Tibial nerve (tissue), 4 donors: ENCODE measurements at places on chromosomes 16 and 17. TPM values are rescaled to one million over a fixed set of nuclear protein-coding genes. Genes with fewer than 3 reads are reported as not detected.

GRCh38 chr16:71407731-71408130 is 34.1 kb downstream of the TLE7 start:
- no peaks in the 10 kb centered on the region for H3K36me3 ChIP-seq
- peaks cover 7% of the 10 kb centered on the region for H3K27me3 ChIP-seq
- H3K27ac ChIP-seq = no peak overlapping the region
- H3K4me3 ChIP-seq = no peak overlapping the region
- DNase-seq = no peak

- no peaks in the 10 kb centered on the region for H3K27me3 ChIP-seq
- no peak for DNase-seq
Observed at GRCh38 chr17:79131701-79132100, 57.1 kb downstream of the ENGASE start.

The NKD1 gene
- total RNA-seq = 20.1 TPM

GRCh38 chr17:40538936-40539705 is 26.2 kb downstream of the CCR7 start:
- peak overlapping the region; percentile 64 for H3K27ac ChIP-seq
- peaks cover 74% of the 10 kb centered on the region for H3K4me1 ChIP-seq
- H3K27me3 ChIP-seq = no peaks in the 10 kb centered on the region
- H3K4me3 ChIP-seq = no peak overlapping the region

- H3K4me1 ChIP-seq = peaks cover 67% of the 10 kb centered on the region
- no peaks in the 10 kb centered on the region for H3K27me3 ChIP-seq
- H3K4me3 ChIP-seq = no peak overlapping the region
- no peaks in the 10 kb centered on the region for H3K36me3 ChIP-seq
Observed at GRCh38 chr17:29155227-29155965, 24.8 kb downstream of the MYO18A start.

- H3K27ac ChIP-seq = no peak overlapping the region
- H3K4me3 ChIP-seq = no peak overlapping the region
- no peaks in the 10 kb centered on the region for H3K36me3 ChIP-seq
- no peaks in the 10 kb centered on the region for H3K4me1 ChIP-seq
- peaks cover 26% of the 10 kb centered on the region for H3K27me3 ChIP-seq
Observed at GRCh38 chr17:74011966-74012365, 191.5 kb upstream of the RPL38 start.

DNA sequence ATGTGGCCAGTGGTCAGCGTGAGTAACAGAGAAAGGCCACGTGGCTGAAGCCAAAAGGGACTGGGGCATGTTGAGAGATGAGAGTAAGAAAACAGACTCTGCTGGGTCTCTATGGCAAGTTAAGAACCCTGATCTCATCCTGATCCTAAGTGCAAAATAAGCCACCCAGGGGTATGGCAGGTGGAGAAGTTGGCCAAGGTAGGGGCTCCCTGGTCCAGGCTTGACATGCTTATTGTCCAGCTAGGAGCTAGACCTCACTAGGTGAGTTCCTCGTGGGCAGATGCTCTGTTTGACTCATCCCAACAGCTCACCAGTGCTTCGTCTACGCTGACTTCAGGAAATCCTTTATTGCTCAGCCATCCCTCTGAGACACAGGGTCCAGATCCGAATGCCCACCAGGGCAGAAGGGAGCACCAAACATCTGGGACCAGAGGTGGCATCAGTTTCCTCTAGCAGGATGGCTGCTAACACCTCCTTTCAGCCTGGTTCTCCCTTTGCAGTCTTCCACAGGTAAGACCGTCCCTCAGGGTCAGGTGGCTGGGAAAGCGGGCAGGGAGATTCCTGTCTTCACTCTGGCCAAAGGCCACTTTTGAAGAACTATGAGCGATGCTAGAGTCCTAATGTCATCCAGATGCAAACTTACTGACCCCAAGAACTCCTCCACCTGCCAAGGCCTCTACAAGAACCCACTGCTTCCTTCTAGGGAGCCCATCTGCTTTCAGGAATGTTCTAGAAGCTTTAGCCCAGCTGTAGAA is 99.5 kb downstream of the CDYL2 start:
- no peaks in the 10 kb centered on the region for H3K36me3 ChIP-seq
- no peaks in the 10 kb centered on the region for H3K27me3 ChIP-seq
- no peaks in the 10 kb centered on the region for H3K4me1 ChIP-seq
- no peak for DNase-seq
- no peak overlapping the region for H3K4me3 ChIP-seq

DNA sequence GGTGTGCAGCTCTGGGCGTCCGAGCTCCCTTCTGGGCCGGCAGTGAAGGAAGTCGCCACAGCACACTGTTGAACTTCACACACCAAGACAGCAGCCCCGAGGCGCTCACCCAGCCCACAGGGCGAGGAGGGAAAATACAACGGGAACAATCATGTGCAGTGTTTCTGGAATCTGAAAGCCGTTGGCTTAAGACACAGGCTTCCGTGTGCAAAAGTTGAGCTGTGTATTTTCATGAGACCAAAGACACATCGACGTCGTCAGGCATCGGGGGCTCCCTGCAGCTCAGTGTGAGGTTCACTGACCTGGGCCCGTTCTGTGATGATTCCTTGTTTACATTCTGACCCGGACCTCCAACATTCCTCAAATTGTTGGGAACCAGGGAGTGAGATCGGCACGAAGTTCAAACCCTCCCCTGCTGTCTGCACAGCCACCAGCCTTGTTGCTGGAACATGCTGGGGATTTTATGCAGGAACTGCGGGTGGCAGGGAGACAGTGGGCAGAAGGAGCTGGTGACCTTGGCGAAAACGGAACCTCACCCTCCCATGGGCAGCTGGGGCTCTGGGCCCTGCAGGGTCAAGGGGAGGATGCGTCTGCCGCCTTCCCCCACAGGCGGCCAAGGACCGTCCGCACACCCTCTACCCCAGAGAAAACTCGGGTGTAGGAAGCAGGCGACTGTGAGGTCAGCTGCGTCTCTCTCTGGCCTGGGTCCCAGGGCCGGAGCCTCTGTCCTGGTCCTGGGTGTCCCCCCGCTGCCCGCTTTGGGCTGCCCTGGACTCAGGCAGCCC is 72.2 kb downstream of the METRNL start:
- no peak for DNase-seq
- no peak overlapping the region for H3K4me3 ChIP-seq
- H3K36me3 ChIP-seq = no peaks in the 10 kb centered on the region
- peak overlapping the region; percentile 38 for H3K27ac ChIP-seq

GRCh38 chr17:50036455-50037261 is 19.3 kb upstream of the ITGA3 start:
- peak overlapping the region; percentile 69 for H3K27ac ChIP-seq
- no peak overlapping the region for H3K4me3 ChIP-seq
- no peaks in the 10 kb centered on the region for H3K27me3 ChIP-seq
- peak; percentile 4 for DNase-seq

DNA sequence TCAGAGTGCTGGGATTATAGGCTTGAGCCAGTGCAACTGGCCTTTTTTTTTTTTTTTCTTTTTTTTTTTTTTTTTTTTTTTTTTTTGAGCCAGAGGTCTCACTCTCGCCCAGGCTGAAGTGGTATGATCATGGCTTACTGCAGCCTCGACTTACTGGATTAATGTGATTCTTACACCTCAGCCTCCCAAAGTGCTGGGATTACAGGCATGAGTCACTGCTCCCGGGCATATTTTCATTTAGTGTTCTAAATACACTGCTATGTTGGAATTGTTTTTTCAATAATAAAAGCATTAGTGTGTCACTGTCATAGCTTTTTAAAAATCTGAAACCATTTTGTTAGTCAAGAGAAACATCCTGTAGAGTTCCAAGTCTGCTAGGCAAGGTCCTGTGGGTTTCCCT is 40.3 kb downstream of the NDE1 start:
- DNase-seq = no peak
- H3K4me3 ChIP-seq = no peak overlapping the region
- peaks cover 93% of the 10 kb centered on the region for H3K36me3 ChIP-seq
- H3K4me1 ChIP-seq = no peaks in the 10 kb centered on the region
- H3K27ac ChIP-seq = no peak overlapping the region

DNA sequence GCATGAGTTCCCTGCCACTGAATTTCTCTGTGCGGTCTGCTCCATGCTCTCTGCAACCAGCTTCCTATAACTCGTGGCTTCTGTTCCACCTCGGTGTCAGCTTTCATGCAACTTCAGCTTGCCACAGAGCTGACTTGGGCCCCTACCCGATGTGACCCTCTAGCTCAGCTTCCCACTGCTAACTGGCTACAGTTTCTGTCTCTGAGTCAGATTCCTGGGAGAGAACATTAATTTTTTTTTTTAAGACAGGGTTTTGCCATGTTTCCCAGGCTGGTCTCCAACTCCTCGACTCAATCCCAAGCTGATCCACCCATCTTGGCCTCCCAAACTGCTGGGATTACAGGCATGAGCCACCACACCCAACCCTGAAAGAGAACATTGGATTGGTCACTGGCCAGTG is 35.5 kb upstream of the PSMD7 start:
- no peaks in the 10 kb centered on the region for H3K27me3 ChIP-seq
- no peak for DNase-seq
- no peaks in the 10 kb centered on the region for H3K4me1 ChIP-seq
- H3K27ac ChIP-seq = no peak overlapping the region

DNA sequence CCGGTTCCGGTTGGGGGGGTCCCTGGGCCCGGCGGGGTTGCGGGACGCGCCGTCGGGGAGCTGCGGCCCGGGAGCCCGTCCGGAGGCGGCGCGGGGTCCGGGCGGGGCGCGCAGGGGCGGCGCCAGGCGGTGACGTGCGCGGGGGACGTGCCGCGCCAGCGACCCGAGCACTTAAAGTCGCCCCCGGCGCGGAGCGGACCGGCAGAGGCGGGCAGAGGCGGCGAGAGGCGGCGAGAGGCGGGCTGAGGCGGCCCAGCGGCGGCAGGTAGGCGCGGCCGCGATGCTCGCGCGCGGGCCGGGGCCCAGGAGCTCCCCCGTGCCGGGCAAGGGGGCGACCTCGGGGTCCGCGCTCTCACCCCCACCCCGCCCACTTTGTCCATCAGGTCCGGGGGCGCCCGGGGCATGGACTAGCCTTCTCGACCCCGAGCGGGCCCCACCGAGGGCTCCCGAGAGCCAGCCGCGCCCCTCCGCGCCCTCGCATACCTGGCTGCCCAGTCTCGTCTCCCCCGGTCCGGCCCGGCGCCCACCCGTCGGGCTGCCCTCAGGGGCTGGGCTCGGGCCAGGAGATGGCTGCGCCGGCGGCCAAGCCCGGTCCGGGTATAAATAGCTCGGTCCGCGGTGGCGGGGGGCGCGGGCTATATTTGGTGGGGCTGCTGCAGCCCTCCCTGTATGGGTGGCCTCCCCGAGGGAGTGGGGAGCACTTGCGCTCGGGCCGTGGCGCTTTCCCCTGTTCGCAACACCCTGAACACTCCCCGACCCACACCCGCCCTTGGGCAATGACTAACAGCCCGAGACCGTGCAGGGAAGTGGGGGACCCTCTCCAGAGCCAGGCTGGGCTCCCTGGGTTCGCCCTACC is at the start of gene SLC16A3:
SLC16A3 (plus strand) TSS at position 201 of the 856 bp plus-strand sequence. CDS start 6,967 bp downstream, outside the sequence.
- peak within 1 kb of the TSS; percentile 95 for H3K27ac ChIP-seq
- H3K36me3 ChIP-seq = no peaks in the 10 kb centered on the region
- DNase-seq = no peak
- peaks cover 52% of the 10 kb centered on the region for H3K4me1 ChIP-seq
- peaks cover 14% of the 10 kb centered on the region for H3K27me3 ChIP-seq

DNA sequence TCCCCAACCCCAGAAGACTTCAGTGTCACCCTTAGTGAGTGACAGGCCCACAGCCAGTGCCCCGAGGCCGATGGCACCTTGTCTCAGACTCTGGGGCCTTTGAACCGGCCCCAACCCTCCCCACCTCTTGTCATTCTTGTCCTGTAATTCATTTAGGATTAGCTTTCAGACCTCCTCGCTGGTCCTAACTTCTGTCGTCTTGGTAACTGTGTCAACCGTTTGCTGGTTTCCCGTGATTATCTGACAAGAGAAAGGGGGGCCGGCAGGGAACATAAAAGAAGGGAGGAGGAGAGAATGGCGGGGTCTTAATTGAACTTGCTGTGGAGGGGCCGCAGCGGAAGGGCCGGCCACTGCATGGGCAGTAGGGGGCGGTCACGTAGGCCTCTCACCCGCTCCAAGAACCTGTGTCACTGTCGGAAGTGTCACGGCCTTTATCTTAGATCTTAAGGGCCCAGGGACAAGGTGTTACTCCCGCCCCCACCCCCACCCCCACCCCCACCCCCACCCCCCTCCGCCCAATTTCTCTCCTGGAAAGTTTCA is 46.5 kb upstream of the GSE1 start:
- peaks cover 12% of the 10 kb centered on the region for H3K4me1 ChIP-seq
- H3K4me3 ChIP-seq = no peak overlapping the region
- no peak overlapping the region for H3K27ac ChIP-seq
- H3K27me3 ChIP-seq = no peaks in the 10 kb centered on the region

- DNase-seq = peak; percentile 21
- H3K36me3 ChIP-seq = peaks cover 38% of the 10 kb centered on the region
- H3K4me3 ChIP-seq = peak within 1 kb of the TSS; percentile 33
- H3K4me1 ChIP-seq = peaks cover 4% of the 10 kb centered on the region
- peak within 1 kb of the TSS; percentile 67 for H3K27ac ChIP-seq
Observed at GRCh38 chr17:5234645-5235576, at the start of gene SCIMP. SCIMP (minus strand) TSS chr17:5234860; CDS start chr17:5234755, 105 bp downstream.

GRCh38 chr16:10390867-10391266 is 5.0 kb downstream of the ATF7IP2 start:
- no peak for DNase-seq
- no peaks in the 10 kb centered on the region for H3K4me1 ChIP-seq
- no peak overlapping the region for H3K4me3 ChIP-seq
- H3K36me3 ChIP-seq = no peaks in the 10 kb centered on the region
- no peaks in the 10 kb centered on the region for H3K27me3 ChIP-seq

The SDR42E2 gene
- total RNA-seq = not detected

- no peaks in the 10 kb centered on the region for H3K36me3 ChIP-seq
- H3K27ac ChIP-seq = no peak overlapping the region
- H3K4me1 ChIP-seq = peaks cover 6% of the 10 kb centered on the region
- H3K4me3 ChIP-seq = no peak overlapping the region
- DNase-seq = no peak
Observed at GRCh38 chr17:43984521-43984920, 19.9 kb upstream of the NAGS start.

- no peaks in the 10 kb centered on the region for H3K36me3 ChIP-seq
- H3K4me3 ChIP-seq = no peak overlapping the region
- H3K4me1 ChIP-seq = peaks cover 6% of the 10 kb centered on the region
Observed at GRCh38 chr17:69959283-69959682, 115.7 kb upstream of the KCNJ16 start.

- no peaks in the 10 kb centered on the region for H3K4me1 ChIP-seq
- H3K4me3 ChIP-seq = no peak overlapping the region
- no peaks in the 10 kb centered on the region for H3K27me3 ChIP-seq
Observed at GRCh38 chr16:80526418-80527061, 14.3 kb upstream of the DYNLRB2 start.

The PDILT gene
- not detected for total RNA-seq

GRCh38 chr16:26139884-26140283 is 448.1 kb downstream of the HS3ST4 start:
- H3K27ac ChIP-seq = no peak overlapping the region
- no peaks in the 10 kb centered on the region for H3K36me3 ChIP-seq
- no peaks in the 10 kb centered on the region for H3K4me1 ChIP-seq

DNA sequence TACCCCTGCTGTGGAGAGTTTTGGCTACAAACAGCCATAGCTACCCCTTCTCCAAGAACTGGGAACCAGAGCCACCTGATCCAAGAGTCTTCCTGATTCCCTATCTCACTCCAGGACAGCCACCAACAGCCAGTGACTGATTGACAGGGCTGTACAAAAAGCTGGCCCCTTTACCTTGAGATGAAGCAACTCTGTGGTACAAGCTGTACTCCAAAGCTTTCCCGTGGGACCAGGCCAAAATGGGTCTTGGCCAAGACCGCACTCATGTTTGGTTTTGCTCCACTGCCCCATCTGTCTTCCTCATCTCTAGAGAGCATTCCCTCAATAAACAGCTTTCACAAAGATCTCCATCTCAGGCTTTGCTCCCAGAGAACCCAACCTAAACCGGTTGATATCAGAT is 43.6 kb downstream of the RNF157 start:
- no peak overlapping the region for H3K4me3 ChIP-seq
- peaks cover 7% of the 10 kb centered on the region for H3K4me1 ChIP-seq
- no peaks in the 10 kb centered on the region for H3K36me3 ChIP-seq
- H3K27me3 ChIP-seq = no peaks in the 10 kb centered on the region

The LGALS9B gene
- total RNA-seq = not detected

GRCh38 chr17:43645450-43645764 is 16.3 kb downstream of the MEOX1 start:
- H3K27me3 ChIP-seq = peaks cover 4% of the 10 kb centered on the region
- H3K27ac ChIP-seq = peak overlapping the region; percentile 73
- H3K4me1 ChIP-seq = peaks cover 29% of the 10 kb centered on the region
- no peaks in the 10 kb centered on the region for H3K36me3 ChIP-seq
- DNase-seq = no peak
